ENCODE measurements at places on chromosomes 2 and 18.

DNA sequence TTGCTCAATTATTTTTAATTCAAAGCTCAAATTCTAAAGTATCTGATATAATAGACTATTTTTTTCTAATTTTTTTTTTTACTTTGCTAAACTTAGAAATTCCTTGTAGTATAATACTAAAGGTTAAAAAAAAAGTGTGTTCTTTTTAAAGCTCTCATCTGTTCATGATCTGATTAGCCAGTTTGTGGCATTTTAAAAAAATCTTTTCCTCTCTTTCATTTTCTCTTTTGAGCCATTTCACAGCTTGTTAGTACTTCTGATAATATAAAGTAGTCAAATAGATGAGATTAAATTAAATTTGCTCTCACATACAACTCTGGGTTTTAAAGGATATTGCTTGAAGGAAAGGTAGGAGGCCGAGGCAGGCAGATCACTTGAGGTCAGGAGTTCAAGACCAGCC lies 40.7 kb upstream of the NEMP2 start:
- DNase-seq: no peak

DNA sequence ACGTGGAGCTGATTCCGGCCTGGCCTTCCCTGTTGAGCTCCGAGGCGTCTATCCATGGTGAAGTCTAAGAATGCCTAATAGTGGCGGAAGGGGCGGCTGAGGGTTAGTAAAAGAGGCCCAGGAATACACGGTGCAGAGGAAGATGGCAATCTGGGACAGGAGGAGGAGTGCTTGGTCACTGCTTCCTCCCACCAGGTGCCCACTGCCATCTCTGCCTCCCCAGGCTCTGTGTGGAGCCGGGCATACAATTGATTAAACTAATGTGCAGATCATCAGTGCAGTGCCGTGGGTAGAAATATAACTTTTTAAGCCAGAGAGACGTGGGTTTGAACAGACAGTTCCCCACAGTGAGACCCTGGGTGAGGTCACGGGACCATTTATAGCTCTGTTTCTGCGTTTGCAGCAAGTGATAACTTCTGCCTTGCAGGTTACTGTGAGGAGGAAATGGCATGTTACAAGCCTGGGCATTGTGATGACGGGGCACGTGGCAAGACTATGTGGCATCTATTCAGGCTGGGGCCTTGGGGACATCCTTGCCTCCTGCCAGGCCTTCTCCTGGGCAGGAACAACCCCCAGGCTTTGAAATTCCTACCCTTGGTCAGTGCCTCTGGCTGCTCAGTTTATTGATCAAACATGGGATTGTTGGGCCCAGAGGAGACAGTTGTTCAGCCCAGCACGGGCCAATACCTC lies 204.9 kb downstream of the ASB1 start:
- DNase-seq: no peak

- DNase-seq: no peak
These were observed 75.4 kb downstream of the SFXN5 start for GRCh38 chr2:72996117-72996502.

GRCh38 chr2:120622159-120622869 lies 113.4 kb upstream of the GLI2 start:
- no peak for DNase-seq
